ENCODE measurements at places on chromosomes 3 and 15. TPM values are rescaled to one million over a fixed set of nuclear protein-coding genes. Genes with fewer than 3 reads are reported as not detected.

Gene KLHL40
- 0.11 TPM for total RNA-seq

Gene RAB8B
- total RNA-seq, result 10.0 TPM

Gene CNBP
- 476 TPM for total RNA-seq

Gene TGM5
- not detected for total RNA-seq

Gene PDCD10
- 30.4 TPM for total RNA-seq

Gene GOLGA8G
- not detected for total RNA-seq

Gene A4GNT
- total RNA-seq, result not detected

Gene SUCNR1
- total RNA-seq, result 0.08 TPM

Gene CELF6
- total RNA-seq, result 1.3 TPM

Gene STRA6
- total RNA-seq, result not detected

Gene MTFMT
- 17.3 TPM for total RNA-seq

Gene ZKSCAN7
- total RNA-seq, result 1.4 TPM

Gene SMCO1
- 89.9 TPM for total RNA-seq

GRCh38 chr15:99508311-99508645, 57.5 kb upstream of the MEF2A start:
- DNase-seq, result no peak

- DNase-seq, result no peak
Measured at GRCh38 chr3:16802389-16802788, 82.4 kb upstream of the PLCL2 start.

DNA sequence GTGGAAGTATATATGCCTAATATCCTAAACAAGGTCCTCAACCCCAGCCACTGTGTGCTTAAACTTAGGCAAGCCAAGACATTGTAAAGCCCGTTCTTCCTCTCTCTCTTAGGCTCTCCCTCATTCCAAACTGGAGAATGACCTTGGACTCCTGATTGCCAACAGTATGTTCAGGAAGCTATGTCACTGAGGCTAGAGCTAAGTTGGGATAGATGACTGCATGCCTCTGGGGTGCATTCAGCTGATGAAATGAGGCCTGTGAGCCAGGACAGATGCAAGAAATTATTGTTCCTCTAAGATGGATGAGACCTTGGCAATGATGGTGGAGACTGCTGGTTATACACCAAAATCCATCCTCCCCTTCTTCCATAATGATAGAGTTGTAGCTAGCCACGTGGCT, 27.9 kb upstream of the TBC1D21 start:
- DNase-seq, result no peak

GRCh38 chr3:39178553-39178952, 13.8 kb downstream of the XIRP1 start:
- no peak for DNase-seq

DNA sequence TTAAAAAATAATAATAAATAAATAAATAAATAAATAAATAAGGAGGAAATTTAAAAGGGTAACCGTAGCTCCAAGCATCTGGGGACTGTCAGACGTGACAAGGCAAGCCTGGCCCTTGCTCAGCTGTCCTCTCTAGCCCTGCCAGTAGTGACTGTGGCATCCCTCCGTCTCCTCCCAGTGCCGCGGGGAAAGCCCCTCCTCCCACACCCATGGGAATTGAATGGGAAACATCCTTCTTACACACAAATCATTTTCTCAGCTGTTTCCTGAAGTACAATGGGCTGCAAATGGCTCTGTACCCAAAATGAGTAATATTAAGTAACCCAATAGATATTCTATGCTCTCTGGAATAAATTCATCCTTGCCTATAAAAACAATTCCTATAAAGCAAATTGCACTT, 101.6 kb upstream of the RAD18 start:
- DNase-seq, result no peak

GRCh38 chr3:30518181-30518864, 88.1 kb upstream of the TGFBR2 start:
- no peak for DNase-seq

DNA sequence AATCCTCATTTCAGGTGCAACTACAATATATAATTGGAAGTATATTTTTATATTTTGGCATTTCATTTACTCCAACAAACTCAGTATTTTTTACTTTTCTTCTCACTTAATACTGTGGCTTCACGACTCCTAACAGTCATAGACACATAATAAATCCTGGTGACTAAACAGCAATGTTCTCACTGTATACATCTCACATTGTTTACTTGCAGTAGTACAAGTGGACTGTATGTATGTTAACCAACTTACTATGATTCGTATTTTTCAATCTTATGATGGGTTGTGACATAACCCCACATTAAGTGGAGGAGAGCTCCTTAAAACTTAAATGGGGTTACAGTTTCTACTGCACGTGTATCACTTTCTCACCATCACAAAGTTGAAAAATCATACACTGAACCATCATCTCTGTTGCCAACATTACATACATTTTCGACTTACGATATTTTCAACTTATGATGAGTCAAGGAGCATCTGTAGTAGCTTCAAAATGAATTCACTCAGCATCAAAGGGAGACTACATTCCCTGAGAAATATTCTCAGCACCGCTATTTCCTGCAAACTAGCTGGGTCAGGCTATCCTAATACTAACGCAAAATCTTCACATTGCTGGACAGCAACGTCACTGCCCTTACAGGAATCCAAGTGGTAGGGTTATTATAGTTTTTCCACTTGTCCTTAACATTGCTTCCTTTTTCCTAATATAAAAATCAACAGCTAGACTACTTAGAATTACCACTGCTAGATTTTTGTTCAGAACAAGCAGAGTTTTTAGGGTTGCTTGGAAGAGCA, 7.3 kb downstream of the ADAM10 start:
- no peak for DNase-seq

DNA sequence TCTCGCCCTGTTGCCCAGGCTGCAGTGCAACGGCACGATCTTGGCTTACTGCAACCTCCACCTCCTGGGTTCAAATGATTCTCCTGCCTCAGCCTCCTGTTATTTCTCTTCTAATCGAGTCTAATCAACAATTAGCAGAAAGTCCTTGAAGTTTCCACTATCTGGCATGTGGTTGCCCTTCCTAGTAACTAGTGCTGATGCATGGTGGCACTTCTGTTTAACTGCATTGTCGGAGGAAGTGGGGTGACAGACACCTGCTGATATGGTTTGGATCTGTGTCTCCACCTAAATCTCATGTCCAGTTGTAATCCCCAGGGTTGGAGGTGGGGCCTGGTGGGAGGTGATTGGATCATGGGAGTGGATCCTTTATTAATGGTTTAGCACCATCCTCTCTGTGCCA, 9.2 kb downstream of the CRTAP start:
- no peak for DNase-seq

GRCh38 chr15:91114301-91114700, 14.2 kb downstream of the SV2B start:
- DNase-seq, result no peak

GRCh38 chr3:54970895-54971294, 43.0 kb upstream of the LRTM1 start:
- DNase-seq, result no peak

- no peak for DNase-seq
Measured at GRCh38 chr15:67380921-67381320, 126.3 kb downstream of the IQCH start.

- DNase-seq, result no peak
Measured at GRCh38 chr3:170640737-170641171, 54.9 kb upstream of the SLC7A14 start.

DNA sequence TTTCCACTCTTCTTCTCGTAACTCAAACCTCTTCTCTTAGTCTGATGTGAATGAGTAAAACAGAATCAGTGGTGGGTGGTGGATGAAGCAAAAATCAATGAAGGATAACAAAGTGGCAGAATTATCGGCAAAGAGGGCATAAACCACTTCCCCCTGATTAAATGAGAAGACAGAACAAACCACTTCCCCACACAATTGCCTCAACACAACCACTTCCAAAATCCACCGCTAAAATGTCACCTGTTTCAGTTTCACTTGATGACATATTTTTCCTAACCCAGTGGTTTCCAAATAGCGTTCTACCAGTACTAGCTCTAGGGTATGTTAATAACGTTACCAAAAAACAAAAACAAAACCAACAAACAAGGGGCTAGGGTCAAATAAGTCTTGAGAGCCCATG, 478.7 kb upstream of the WNT5A start:
- DNase-seq, result no peak

DNA sequence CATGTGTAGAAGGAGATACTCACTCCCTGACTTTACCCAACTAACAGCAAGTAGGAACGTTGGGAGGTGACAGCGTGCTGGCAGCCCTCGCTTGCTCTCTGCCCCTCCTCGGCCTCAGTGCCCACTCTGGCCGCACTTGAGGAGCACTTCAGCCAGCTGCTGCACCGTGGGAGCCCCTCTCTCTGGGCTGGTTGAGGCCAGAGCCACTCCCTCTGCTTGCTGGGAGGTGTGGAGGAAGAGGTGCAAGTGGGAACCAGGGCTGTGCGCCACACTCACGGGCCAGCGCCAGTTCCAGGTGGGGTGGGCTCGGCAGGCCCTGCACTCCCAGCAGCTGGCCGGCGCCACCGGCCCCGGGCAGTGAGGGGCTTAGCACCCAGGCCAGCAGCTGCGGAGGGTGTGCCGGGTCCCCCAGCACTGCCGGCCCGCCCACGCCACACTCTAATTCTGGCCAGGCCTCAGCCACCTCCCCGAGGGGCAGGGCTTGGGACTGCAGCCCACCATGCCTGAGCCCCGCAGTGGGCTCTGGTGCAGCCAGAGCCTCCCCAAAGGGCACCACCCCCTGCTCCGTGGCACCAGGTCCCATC, 68.4 kb upstream of the FRMD4B start:
- DNase-seq, result no peak

DNA sequence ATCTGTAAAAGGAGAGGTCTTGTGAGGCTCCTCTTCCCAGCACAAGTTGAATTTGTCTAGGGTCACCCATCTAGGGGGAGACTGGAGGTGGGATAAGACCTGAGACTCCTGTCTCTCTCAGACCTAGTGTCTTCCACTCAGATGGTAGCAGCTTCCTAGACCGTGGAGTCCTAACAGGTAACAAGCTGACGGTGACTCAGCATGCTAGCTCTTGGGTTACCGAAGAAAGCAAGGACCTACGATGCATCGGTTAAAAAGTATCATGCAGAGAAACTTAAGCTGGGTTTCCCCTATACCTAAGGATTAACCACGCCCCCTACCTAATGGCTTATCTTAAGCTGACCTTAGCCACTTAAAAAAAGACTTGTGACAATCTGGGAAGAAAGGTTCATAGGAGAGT, 7.6 kb downstream of the LRRN1 start:
- DNase-seq, result no peak

- DNase-seq, result no peak
Measured at GRCh38 chr3:165617134-165617533, 220.1 kb downstream of the BCHE start.

DNA sequence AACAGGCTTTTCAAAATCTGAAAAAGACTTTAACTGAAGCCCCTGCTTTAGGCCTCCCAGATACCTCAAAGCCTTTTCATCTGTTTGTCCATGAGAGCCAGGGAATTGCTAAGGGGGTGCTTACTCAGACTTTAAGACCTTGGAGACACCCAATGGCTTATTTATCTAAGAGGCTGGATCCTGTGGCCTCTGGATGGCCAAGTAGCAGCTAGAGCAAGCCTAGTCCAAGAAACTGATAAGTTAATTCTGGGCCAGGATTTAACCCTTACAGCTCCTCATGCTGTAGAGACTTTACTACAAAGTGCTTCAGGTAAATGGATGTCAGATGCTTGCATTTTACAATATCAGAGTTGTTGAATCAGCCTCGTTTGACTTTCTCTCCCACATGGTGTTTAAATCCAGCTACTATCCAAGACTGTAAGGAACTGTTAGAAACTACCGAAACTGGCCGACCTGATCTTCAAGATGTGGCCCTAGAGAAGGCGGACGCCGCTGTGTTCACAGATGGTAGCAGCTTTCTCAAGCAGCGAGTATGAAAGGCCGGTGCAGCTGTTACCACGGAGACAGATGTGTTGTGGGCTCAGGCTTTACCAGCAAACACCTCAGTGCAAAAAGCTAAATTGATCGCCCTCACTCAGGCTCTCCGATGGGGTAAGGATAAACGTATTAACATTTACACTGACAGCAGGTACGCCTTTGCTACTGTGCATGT, 3.3 kb downstream of the DET1 start:
- no peak for DNase-seq

DNA sequence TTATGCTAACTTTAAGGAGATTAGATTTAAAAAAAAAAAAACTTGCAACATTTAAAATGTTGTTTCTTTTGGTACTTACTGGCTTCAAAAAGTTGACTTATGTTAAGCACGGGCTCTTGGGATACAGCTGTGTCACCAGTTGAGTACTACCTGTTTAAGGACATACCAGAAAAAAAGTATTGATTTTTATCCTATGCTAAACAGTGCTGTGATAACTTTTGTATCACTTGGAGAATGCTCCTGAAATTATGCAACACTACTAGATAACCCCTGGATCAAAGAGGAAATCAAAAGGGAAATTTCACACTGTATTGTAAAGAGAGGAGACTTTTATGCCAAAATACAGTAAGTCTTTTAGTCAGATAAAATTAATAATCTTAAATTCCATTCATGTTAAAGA, 77.7 kb downstream of the SLMAP start:
- DNase-seq, result no peak

GRCh38 chr3:8656240-8656639, 11.6 kb upstream of the SSUH2 start:
- no peak for DNase-seq

- DNase-seq, result no peak
Measured at GRCh38 chr15:81015621-81016488, 15.1 kb downstream of the TLNRD1 start.

DNA sequence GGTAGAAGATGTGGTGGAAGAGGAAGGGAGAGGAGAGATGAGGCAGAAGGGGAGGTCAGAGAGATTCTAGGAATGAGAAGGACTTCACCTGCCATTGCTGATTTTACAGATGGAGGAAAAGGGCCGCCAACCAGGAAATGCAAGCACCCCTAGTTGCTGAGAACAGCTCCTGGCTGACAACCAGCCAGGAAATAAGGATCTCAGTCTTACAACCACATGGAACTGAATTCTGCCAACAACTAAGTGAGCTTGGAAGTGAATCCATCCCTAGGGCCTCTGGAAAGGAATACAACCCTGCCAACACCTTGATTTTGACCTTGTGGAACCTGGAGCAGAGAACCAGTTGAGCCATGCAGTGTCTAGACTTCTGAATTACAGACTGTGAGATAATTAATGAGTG, 86.6 kb downstream of the EDEM1 start:
- DNase-seq, result no peak

DNA sequence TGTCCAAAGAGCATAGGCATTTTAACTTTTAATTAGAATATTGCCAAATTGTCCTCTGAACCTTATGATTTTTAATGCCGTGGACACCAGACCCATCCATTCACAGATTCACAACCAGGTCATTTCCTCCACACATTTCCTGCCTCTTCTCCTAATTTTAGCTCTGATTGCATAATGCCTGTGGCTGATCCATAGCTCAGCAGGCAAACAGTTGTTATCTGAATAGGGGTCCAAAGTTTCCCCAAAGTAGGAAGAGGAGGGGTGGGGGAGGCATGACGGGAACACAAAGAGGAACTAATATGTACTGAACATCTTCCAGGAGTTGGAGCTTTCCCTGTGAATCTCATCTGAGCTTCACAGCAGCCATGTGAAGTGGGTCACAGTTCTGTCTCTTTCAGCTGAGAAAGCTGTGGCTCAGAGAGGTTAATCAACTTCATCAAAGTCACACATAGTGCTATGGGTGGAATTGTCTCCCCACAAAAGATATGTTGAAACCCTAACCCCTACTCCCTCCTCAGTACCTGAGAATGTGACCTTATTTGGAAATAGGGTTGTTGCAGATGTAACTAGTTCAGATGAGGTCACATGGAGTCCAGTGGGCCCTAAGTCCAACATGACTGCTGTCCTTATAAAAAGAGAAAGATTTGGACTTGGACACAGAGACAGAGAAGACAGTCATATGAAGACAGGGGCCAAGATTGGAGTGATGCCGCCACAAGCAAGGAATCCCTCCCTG, 106.7 kb upstream of the AGBL1 start:
- DNase-seq, result no peak

Measured in Right ventricle myocardium superior (tissue), 1 donor.